ENCODE measurements at places on chromosomes 6 and 20.
A peak's percentile ranks its signal among the peaks of the same experiment; 100 is the strongest.

- DNase-seq, result no peak
Measured at GRCh38 chr6:166604328-166604727, 17.9 kb upstream of the RAMACL start.

DNA sequence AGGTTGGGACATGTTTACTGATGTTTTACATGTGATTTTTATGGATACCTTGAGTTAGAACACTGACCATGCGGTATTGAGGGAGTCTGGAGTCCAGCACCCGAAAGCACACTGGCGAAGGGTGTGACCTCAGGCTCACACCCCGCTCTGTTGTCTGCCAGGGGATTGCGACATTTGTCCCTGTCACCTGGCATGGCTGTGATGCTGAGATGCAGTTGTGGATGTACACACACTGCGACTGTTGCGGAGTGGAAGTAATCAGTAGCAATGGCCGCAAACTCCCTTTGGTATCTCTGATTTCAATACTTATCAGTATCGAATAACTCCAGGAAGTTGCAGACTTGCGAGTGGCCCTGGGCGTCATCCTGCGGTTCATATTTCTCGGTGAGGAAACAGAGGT, 43.2 kb downstream of the CDH4 start:
- DNase-seq, result no peak

DNA sequence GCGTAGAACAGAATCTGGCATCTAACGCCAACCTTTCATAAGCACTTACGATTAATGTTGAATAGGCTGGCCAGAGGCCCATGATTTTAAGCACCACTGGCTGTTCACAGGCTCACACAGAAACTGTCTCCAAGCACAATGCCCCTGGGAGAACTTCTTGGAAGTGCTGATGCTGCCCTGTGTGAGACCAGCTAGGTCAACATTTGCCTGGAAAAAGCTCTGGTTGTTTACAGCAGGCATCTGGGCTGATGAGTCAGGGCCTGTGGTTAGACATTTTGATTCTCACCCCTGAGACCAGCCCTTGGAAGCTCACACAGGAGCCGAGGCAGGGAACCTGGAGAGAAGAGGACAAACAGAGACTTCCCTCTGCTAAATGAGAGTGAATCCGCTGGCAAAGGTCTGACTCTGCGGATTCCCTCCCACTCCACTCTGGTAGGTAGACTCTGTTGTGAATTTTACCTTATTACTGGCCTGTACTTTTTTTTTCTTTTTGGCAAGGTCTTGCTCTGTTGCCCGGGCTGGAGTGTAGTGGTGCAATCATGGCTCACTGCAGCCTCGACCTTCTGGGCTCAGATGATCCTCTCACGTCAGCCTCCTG, 6.8 kb upstream of the SULF2 start:
- DNase-seq, result no peak

DNA sequence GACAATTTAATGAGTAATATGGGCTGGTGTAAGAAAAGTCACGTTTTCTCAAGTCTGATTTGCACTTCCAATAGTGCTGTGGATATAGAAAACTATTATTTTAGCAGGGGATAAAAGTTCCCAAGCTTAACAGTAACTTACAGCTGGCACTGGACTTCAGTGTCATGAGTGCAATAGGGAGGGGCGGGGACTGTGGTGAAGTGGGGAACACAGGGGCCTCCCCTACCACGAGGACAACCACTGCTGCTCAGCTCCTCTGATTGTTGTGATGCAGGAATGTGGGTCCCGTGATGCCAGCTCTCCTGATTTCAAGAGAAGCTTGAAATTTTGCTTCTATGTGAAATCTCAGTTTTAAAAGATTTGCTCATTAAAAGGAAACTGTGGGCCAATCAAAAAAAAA, 24.0 kb downstream of the SLC13A3 start:
- no peak for DNase-seq

- peak; percentile 50 for DNase-seq
Measured at GRCh38 chr6:34496103-34496685, 30.3 kb downstream of the PACSIN1 start.

DNA sequence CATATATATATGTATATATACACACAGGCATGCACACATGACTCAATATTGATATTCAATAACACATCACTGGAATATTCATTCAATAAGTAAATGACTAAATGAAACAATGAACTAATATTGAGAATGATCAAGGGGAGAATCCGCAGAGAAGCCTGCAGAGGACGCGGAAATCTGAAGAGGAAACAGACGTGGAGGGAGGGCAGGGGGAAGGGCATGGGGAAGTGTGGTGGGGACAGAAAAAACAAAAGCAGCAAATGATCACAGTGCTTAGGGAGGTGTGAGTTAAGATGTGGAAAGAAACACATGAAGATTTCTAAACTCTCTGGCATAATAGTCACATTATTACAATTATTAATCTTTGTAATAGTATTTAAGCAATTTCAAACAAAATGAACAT, 14.5 kb downstream of the PERP start:
- no peak for DNase-seq

DNA sequence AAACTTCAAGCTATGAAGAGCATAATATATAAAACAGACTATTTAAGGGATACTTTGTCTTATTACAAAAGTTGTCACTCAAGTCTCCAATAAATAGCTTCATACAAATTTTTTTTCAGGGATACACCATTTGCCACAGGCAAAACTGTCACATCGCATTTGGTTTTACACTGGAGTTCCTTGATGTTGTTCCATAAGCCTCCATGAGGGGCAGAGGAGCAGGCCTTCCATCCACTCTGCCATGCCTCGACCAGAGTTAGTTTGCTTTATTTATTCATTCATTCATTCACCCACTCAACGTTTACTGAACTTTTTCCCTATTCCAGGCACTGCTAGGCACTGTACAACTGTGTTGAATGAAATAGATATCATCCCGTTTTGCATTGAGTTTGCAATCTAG, 246.6 kb downstream of the PHF3 start:
- no peak for DNase-seq

- no peak for DNase-seq
Measured at GRCh38 chr6:104325341-104326172, 534.2 kb downstream of the HACE1 start.

All from upper lobe of right lung (tissue), 1 donor.